Melanocyte of skin (primary cell): ENCODE measurements at places on chromosomes 3 and 15. TPM values are rescaled to one million over a fixed set of nuclear protein-coding genes. Genes with fewer than 3 reads are reported as not detected.

DNASE1L3 gene
- not detected in 2 replicates for total RNA-seq

LOXL1 gene
- total RNA-seq = 4.5 and 10.2 TPM in 2 replicates

TM4SF1 gene
- total RNA-seq = 534 and 605 TPM in 2 replicates

RBPMS2 gene
- total RNA-seq = under 0.01 and 0.34 TPM in 2 replicates

NANOGP8 gene
- not detected in 2 replicates for total RNA-seq

SLC27A2 gene
- not detected in 2 replicates for total RNA-seq

AGBL1 gene
- total RNA-seq = 1.1 TPM in 1 of 2 replicates, not detected in the other

VGLL3 gene
- total RNA-seq = 0.31 and 0.33 TPM in 2 replicates

GOLGA6B gene
- under 0.01 TPM in 1 of 2 replicates, not detected in the other for total RNA-seq

KLHL18 gene
- total RNA-seq = 15.1 and 18.2 TPM in 2 replicates

MCTP2 gene
- 8.7 and 20.4 TPM in 2 replicates for total RNA-seq
